Adrenal gland (tissue), 19 donors: ENCODE measurements at places on chromosomes 6 and 20.

GRCh38 chr6:10146715-10147451 lies 268.0 kb downstream of the TFAP2A start:
- peak; percentile 35 for DNase-seq

GRCh38 chr6:141914646-141915045 lies 218.1 kb upstream of the GJE1 start:
- no peak for DNase-seq

DNA sequence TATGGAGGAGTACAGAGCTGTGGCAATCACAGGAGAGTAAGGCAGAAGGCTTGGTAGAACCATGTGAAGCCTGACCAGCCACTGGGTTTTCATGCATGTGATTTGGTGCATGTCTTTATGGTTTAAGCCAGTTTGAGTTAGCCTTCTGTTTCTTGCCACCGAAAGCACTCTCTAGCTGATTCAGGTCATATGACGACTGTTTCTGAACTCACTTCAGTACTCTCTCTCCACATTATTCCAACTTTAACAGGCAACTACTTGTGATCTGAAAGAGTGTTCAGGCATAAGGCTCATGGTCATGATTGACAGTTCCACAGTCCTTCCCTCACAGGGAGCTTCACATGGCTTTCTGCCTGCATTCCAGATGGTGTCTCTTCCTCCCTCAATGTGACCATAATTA lies 63.3 kb upstream of the TAB2 start:
- no peak for DNase-seq

GRCh38 chr20:1872459-1873097 lies 22.6 kb upstream of the SIRPA start:
- no peak for DNase-seq

GRCh38 chr6:90319044-90319443 lies 22.4 kb upstream of the BACH2 start:
- no peak for DNase-seq

DNA sequence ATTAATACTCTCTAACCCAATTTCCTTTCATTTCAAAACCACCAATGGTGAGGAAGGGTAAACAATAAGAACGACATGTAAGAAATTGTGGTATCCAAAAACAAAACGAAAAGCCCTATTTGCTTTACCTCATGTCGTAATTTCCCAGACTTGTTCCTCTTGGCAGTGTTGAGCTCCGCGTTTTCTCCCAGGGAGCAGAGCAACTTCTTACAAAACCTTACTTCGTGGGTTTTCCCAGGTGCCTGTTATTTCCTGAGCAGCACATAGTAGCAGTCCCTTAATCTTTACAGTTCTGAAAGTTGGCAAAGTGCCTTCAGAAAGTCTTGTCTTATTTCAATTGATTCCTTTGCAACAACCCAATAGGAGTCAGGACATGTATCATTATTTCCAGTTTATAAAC lies 207.9 kb upstream of the MARCKS start:
- no peak for DNase-seq

- no peak for DNase-seq
Measured at GRCh38 chr6:163406830-163407229, 7.7 kb upstream of the QKI start.

DNA sequence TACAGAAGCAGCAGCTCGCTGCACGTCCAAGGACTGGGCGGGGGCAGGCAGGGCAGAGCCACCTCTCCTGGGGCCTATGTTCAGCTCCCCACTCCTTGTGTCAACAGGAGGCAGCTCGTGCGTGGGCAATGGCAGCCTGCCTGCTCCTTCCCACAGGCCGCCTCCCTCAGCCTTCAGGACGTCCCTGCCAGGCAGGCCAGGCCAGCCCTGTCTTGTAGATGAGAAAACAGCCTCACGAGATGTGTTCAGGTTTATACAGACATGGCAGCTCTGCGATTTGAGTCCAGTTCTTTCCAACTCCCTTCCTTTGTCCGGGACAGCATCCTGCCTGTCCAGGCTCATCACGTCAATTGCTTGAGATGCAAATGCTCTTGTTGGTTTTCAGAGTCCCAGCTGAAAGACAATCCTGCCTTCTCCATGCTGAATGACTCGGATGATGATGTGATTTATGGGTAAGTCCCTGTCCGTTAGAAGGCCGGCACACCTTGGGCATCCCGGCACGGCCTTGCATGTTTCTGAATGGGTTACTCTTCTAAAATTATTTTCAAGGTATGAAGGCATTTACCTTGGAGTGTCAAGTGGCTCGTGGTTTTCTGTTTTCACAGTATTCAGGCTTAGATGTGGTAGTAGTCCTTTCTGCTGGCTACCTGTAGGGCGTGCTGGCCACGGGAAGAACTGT lies 13.5 kb downstream of the DYNLT1 start:
- DNase-seq = no peak

DNA sequence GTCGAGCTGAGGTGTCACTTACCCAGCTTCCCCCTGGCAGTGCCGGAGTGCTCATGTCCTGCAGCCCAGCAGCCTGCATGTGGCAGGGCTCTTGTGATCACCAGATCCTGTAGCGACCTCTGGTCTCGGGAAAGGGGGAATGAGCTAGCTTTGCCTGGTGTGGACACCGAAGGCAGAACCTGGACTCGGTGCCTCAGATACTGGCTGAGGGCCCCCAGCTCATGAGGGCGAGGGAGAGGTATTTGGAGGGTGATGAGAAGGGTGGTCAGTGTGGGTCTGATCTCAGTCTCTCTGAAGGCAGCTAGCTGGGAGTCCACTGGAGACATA lies 26.3 kb downstream of the SUN5 start:
- DNase-seq = no peak

DNA sequence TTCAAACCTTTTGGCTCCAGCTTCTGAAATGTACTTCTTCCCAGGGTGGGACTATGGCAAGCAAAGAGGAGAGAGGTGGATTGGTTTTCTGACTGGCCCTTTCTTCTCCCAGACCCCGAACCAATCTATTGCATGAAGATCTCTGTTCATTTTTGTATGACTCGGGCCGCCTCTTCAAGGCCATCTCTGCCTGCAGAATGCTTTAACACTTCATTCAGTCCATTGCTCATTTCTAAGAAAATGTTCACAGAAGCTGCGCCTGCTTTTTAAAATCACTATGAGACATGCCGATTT lies 1.6 kb downstream of the VGLL2 start:
- no peak for DNase-seq

- DNase-seq = peak; percentile 35
Measured at GRCh38 chr20:41275301-41275731, 42.2 kb downstream of the ZHX3 start.

DNA sequence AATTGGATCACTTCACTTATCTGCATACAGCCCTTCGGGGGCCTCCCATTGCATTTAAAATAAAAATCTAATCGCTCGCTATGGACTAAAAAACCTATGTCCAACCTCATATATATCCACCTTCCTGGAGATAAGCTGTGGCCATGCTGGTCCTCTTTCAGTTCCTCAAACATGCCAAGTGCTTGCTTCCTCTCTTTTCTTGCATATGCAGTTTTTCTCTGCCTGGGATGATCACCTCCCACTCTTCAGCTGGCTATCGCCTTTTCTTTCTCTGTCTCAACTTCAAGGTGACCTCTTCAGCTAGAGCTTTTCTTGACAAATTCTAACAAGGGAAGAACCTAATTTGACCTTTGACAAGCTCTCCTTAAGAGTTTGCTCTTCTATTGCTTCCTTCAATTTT lies 5.6 kb upstream of the TFB1M start:
- DNase-seq = no peak

DNA sequence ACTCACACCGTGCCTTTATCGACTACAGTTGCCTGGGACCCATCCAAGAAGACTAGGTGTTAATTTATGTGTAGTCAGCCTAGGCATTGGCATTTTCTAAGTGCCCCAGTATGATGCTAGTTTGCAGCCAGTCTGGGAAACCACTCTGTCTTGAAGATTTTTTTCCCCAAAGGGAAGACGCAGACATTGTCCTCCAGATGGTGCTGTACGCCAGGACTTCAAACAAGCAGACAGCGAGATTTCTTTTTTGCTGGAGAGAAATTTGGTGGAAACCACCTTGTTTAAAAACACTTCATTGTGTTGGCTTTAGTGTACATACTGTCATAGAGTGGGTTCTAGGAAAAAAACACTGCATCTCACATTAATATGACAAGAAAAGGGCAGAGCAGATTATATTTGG lies 30.0 kb downstream of the ALDH5A1 start:
- no peak for DNase-seq

GRCh38 chr6:6930223-6930880 lies 177.4 kb upstream of the RREB1 start:
- no peak for DNase-seq

DNA sequence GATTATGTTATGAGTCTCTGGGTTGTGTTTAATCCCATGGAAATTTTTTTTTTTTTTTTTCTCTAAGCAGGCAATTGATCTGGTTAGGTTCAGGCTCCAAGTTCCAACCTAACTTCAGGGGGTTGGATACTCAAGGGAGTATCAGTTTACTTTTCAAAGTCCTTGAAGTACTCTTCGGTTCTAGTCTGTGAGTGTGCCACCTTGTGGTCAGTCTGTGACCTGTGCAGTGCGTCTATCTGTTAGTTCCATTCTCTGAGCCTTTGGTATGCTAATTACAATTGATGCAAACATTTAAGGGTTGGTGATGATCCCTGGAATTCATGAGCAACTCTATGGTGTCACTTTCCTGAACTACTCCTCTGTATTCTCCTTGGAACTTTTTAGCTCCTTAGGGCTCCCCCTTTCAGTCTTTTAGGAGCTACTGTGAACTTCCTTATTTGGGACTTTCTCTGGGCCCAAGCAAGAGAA lies 342.0 kb downstream of the SOX4 start:
- peak; percentile 37 for DNase-seq

DNA sequence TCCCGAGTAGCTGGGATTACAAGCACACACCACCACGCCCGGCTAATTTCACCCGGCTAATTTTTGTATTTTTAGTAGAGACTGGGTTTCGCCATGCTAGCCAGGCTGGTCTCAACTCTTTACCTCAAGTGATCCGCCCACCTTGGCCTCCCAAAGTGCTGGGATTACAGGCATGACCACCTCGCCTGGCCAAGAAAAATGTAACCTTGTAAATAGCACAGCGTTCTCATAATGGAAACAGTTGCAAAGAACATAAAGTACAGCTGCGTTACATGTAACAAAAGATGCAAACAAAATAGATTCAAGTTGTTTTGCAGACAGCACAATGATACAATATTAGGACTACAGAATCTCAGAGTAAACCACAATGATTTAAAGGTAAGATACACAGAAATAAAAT lies 14.6 kb downstream of the TLDC2 start:
- no peak for DNase-seq

- no peak for DNase-seq
Measured at GRCh38 chr6:166928644-166929541, 27.5 kb downstream of the RNASET2 start.

DNA sequence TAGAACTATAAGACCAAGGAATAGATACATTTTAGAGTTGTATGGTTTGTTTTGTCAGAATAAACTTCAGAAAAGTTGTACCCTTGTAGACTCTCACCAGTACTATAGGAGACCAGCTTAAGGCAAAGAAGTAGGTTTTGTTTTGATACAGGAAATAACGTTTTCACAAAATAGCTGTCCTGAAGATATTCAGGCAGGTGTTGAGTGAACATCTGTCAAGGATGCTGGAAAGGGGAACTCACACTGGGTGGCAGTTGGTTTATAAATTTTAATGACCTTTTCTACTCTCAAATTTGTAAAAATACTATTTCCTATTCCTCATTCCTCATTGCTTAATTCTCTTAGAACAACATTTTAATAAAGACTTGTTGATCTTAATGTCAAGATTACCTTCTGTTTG lies 174.0 kb upstream of the MAN1A1 start:
- no peak for DNase-seq

DNA sequence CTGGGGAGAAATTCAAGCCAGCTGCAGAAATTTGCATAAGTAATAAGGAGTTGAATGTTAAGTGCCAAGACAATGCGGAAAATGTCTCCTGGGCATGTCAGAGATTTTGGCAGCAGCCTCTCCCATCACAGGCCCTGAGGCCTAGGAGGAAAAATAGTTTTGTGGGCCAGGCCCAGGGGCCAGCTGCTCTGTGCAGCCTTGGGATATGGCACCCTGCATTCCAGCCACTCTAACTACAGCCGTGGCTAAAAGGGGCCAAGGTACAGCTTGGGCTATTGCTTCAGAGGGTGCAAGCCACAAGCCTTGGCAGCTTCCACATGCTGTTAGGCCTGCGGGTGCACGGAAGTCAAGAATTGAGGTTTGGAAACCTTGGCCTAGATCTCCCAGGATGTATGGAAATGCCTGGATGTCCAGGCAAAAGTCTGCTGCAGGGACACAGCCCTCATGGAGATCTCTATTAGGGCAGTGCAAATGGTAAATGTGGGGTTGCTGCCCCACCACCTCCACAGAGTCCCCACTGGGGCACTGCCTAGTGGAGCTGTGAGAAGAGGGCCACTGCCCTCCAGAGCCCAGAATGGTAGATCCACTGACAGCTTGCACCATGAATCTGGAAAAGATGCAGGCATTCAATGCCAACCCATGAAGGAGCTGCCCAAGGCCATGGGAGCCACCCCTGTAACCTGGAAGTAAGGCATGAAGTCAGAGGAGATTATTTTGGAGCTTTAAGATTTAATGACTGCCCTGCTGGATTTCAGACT lies 126.5 kb downstream of the DTNBP1 start:
- DNase-seq = no peak

GRCh38 chr6:79813143-79813850 lies 134.1 kb downstream of the ELOVL4 start:
- no peak for DNase-seq

- DNase-seq = no peak
Measured at GRCh38 chr6:111806561-111807497, 66.4 kb downstream of the FYN start.

- DNase-seq = no peak
Measured at GRCh38 chr6:73954881-73955280, 258.9 kb downstream of the CD109 start.

GRCh38 chr6:10583509-10583901 lies 62.4 kb downstream of the GCNT2 start:
- DNase-seq = no peak

DNA sequence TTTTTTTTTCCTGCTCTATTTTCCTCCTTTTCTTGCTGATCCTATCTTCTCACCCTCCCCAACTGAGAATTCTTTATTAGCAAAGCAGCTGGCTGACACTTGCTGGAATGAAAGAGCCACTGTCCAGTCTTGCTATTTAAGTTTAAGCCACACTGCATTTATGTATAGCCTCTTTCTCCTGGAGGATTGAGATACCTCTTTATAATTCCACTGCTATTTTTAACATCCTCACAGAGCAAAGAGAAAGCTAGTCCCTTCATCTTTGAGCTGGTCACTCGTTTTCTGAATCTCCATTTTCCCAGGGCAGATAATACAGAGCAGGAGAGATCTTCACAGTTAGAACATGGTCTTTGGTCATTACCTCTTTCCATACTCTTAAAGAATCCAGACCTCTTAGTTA lies 36.0 kb upstream of the EEF1A1 start:
- no peak for DNase-seq

DNA sequence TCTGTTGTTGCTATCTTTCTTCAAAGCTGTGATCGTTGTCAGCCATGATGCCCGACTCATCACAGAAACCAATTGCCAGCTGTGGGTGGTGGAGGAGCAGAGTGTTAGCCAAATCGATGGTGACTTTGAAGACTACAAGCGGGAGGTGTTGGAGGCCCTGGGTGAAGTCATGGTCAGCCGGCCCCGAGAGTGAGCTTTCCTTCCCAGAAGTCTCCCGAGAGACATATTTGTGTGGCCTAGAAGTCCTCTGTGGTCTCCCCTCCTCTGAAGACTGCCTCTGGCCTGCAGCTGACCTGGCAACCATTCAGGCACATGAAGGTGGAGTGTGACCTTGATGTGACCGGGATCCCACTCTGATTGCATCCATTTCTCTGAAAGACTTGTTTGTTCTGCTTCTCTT lies 19.3 kb downstream of the ABCF1 start:
- DNase-seq = no peak
